MG63 (cell line): ENCODE measurements at places on chromosomes 12 and 14. TPM values are rescaled to one million over a fixed set of nuclear protein-coding genes. Genes with fewer than 3 reads are reported as not detected.
A peak's percentile ranks its signal among the peaks of the same experiment; 100 is the strongest.

SVOP gene
- not detected in 2 replicates for total RNA-seq

TRIM9 gene
- total RNA-seq, result 0.33 and 0.79 TPM in 2 replicates

BIN2 gene
- not detected in 2 replicates for total RNA-seq

PTPRB gene
- total RNA-seq, result 0.27 and 1.1 TPM in 2 replicates

HOXC4 gene
- total RNA-seq, result 2.3 and 5.2 TPM in 2 replicates

MYH6 gene
- total RNA-seq, result not detected in 2 replicates

MAPKAPK5 gene
- total RNA-seq, result 22.5 and 46.4 TPM in 2 replicates

DNA sequence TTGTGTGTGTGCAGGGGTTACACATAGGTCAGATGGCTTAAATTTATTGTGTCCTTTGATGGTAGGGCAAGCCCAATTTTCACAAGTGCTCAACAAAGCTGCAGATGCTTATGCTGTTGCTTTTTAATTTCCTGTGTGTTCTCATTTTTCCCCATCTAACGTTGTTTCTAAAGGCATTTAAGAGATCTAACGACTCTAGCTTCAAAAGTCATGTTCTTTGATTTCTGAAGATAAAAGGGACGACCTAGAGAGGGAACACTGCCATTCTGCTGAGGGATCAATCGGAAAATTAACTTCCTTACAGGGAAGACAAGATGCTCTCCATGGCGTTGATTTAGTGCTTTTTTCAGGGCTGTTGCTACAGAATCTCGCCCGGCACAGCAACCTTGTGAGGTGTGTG, 79.0 kb upstream of the GNG2 start:
- DNase-seq, result no peak

GRCh38 chr12:65998536-65999530, 131.7 kb downstream of the LLPH start:
- no peak for DNase-seq

DNA sequence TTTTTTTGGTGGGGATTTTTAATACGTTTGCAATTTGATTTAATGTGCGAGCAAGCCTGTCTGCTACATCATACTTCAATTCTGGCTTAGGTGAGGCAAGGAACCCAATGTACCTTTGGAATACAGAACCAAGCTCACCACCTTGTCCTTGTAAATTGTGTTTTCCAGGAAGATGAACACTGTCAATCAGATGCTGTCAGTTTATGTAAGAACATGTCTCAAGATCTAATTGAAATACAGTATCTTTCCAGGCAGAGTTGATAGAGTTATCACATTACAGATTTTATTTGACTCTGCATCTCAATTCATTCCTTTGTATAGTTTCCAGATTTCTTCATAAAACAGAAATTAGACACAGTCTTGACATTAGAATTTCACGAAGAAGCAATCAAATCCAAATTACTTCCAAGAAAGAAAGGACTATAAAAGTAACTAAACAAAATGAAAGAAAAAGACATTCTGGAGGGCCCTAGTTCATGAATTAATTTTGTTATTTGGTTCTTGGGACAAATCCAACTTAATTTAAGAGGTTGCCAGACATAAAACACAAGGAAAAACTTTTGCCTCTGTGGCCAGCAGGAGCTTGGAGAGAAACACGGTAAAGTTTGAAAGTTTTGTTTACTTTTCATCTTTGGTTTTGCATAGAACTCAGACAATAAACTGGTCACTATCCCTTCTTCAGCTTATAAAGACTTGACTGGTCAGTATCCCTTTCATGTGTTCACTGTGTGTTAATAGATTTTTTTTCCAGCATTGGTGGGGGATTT, 16.4 kb upstream of the MED13L start:
- no peak for DNase-seq

DNA sequence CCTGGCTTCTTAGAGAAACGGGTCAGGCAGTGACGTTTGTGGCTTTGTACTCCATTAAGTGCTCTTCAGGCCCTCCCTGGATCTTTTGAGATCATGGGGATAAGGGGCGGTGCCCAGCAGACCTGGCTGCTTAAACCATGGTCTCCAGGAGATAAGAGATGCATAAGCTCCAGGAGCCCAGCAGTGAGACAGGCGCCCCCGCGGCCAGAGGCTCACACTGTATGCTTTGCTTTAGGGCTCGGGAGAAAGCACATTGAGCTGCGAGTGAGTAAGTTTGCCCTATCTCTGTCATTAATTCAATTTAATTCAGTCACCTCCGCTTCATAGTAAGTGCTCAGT, 359.5 kb downstream of the CACNA1C start:
- no peak for DNase-seq

DNA sequence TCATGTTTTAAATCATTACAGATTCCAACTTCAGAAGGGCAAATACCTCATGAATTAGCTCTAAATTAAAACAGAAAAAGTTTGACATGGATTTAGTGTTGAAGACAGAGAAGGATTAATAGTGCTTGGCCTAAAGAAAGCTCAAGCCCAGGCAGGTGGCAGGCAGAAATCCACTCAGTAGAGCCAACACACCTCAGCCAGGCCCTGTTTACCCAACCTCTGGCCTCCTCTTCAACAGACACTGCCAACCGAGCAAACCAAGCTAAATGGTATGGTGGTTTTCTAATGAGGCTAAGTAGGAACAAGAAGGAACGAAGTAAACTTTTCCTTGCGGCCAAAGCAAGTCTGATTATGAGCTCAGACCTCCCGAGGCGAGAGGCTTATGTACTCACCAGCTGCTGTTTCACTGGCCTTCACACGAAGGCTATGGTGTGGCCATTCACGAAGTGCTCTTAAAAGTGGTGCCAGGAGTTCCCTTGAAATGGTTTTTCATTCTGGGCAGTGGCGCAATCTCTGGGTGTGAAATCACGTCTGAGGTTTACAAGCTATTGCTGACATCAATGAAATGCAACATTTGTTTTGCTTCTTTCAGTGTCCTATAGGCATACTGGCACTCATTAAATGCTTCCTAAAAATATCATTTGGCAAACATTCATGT, 124.1 kb upstream of the LGR5 start:
- DNase-seq, result peak; percentile 85

DNA sequence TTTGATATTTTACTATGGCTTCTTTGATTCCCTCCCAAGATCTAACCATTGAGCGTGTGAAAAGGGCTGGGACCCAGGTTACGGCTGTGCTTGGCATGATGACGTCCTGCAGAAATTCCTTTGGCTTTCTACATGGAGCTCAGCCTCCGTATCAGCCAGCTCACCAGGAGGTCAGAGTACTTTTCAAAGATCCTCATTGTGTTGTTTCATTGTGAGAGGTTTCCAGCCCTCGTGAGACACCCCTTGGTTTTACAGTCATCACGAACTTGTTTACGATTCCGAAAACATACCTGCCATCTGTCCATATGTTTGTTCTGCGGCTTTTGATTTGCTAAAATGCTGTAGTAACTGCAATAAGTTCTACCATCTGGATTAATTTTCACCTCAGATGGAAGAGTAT, 453.1 kb downstream of the TMEM121 start:
- no peak for DNase-seq

GRCh38 chr14:33068040-33068439, 129.4 kb downstream of the NPAS3 start:
- no peak for DNase-seq

- no peak for DNase-seq
Measured at GRCh38 chr14:23632461-23633159, 3.6 kb upstream of the DHRS2 start.

DNA sequence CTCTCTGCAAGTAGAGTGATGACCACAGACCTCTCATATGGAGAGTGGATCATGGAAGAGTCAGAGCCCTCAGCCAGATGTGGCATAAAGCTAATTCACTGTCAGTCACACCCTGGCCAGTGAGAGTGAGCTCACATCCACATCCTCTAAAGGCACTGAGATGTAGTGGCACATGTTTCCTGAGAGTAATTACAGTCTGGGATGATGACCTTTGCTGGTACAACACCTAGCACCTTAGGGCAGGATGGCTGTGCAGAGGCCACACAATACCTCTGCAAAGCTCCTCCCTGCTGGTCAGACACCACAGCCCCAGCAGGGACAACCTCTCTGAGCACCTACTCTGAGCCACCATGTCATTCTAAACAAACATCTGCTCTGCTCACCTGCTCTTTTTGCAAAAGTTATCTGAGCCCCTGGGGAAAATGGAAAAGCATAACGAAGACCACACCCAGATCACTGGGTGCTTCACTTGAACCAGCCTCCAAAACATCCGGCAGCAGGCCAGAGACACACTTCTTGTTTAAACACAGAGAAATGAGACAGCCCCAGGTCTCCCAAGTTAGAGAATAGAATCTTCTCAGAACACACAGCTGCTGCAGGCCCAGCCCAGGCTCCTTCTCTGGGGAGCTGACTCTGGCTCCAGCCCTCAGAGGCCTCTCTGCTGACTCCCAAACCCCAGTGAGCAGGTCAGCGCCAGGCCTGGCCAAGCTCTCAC, 30.3 kb downstream of the PITPNM2 start:
- no peak for DNase-seq

- DNase-seq, result no peak
Measured at GRCh38 chr14:99892406-99892805, 99.2 kb downstream of the EML1 start.

DNA sequence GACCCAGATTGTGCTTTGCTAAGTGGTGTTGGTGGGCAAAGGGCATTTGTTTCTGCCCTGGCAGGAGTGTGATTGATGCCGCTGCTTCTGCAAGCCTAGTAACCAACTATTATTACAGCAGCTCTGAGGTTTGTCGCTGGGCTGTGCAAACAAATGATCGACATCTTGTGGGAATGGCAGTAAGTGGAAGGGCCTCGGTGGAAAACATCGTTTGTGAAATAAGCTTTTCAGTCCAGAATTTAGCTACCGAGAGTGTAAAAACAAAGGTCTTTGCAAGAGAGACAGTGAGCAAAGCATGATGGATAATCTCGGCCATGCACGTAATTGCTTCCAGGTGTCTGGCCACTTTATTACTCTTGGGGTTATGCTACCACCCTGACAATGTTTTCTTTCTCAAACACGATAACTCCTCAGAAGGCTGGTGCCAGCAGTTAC, 397.7 kb upstream of the PRICKLE1 start:
- no peak for DNase-seq

DNA sequence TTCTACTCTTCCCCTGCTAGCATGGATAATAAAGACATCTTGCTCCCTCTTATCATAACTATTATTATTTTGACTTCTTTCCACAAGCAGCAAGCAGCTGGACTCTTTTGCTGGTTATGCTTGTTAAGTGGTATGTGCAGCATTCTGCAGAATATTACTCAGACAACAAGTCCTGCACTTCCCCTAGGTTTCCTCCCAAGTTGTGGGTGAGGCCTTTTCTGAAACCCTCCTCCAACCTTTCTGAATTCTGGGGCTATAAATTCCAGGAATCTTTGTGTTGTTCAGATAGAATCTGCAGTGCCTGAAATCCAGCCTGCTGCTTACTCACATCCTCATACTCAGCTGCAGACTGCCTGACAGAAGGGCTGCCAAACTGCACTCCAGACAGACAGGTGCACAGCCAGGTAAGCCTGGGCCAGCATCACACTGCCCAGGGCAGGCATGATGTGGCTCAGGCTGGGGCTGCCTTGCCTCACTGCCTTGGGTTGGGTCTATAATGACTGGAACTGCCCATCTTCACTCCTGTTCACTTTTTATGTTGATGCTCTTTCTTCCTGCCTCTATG, 6.2 kb upstream of the DHRS2 start:
- DNase-seq, result no peak

GRCh38 chr12:130916241-130916911, 37.3 kb upstream of the ADGRD1 start:
- DNase-seq, result peak; percentile 43

- no peak for DNase-seq
Measured at GRCh38 chr14:89660166-89660565, 243.1 kb upstream of the FOXN3 start.

DNA sequence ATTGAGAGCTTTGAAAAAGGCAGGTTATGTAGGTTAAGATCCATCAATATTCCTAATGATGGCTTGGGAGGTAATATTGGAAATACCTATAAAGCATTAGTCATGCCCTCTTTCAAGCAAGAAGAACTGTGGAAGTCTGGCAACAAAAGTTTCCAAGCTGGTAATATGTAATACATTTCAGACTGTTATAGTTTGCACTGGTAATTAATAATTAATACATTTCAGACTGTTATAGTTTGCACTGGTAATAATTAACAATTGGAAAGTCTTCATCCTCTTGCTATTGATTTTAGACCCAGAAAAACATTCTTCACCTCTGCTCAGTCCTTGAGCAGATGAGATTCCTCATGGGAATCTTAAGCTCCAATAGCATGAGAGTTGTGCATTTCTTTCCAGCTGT, 29.0 kb upstream of the WDR89 start:
- DNase-seq, result no peak

GRCh38 chr12:112961074-112961473, 17.2 kb upstream of the OAS2 start:
- DNase-seq, result no peak

DNA sequence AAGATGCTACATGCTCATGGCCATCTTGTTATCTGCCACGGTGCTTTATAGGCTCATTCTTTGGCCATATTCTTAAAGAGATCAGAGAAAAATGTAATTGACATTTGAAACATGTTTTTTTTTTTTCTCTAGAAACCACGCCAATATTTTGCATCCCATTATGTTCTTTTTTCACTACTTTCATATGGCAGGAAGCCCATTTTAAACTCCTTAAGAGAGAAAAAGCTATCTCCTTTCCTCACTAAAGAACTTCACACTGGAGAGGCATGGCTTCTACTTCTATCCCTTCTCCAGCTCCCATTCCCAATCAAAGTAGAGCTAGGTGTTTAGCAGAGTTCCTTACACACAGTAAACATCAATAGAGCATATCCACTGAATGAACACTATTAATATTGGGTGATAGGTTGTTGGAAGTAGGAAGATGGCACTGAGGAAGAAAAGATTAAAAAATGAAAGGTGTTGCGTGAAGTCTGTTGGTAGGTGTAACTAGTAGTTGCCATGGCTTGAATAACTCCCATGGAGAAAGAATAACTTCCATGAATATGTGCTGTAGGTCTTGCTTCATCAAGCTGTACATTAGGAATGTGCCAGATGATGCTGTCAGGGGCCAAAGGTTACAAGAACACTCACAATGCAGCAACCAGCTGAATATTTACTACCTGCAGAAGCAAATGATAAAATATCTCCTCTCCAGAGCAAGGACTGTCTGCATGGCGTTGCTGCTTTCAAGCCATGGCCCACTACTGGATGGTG, 178.8 kb downstream of the STXBP6 start:
- DNase-seq, result no peak

- no peak for DNase-seq
Measured at GRCh38 chr12:122420471-122421162, 1.9 kb downstream of the CLIP1 start.
